Regular cardiac myocyte (primary cell): ENCODE measurements at places on chromosomes 5 and 9. TPM values are rescaled to one million over a fixed set of nuclear protein-coding genes. Genes with fewer than 3 reads are reported as not detected.

The C9 gene
- total RNA-seq, result 0.28 and 0.38 TPM in 2 replicates

The TSSK1B gene
- under 0.01 TPM in 1 of 2 replicates, not detected in the other for total RNA-seq

The CCDC183 gene
- total RNA-seq, result under 0.01 and 0.28 TPM in 2 replicates

The IFNA13 gene
- not detected in 2 replicates for total RNA-seq

The PCA3 gene
- total RNA-seq, result under 0.01 TPM in 1 of 2 replicates, not detected in the other

The ITK gene
- total RNA-seq, result under 0.01 TPM in 1 of 2 replicates, not detected in the other

The SLC6A18 gene
- total RNA-seq, result not detected in 2 replicates

The GLT6D1 gene
- not detected in 2 replicates for total RNA-seq

The NR2F1-AS1 gene
- total RNA-seq, result 19.7 and 20.3 TPM in 2 replicates

The ZNF608 gene
- 2.5 and 5.1 TPM in 2 replicates for total RNA-seq

The POLK gene
- 38.3 and 57.2 TPM in 2 replicates for total RNA-seq

The C9orf85 gene
- total RNA-seq, result 9.8 and 17.2 TPM in 2 replicates

The INSYN2B gene
- 24.0 and 39.7 TPM in 2 replicates for total RNA-seq

The PCDHA9 gene
- total RNA-seq, result under 0.01 TPM in 2 replicates

The ANKS6 gene
- 10.4 and 14.1 TPM in 2 replicates for total RNA-seq

The MARVELD2 gene
- total RNA-seq, result 0.38 and 0.56 TPM in 2 replicates

The STKLD1 gene
- total RNA-seq, result 0.19 and 0.85 TPM in 2 replicates

The C9orf57 gene
- total RNA-seq, result not detected in 2 replicates

The HEMGN gene
- total RNA-seq, result not detected in 2 replicates

The ZNF366 gene
- under 0.01 TPM in 2 replicates for total RNA-seq
